T-helper 2 cell (primary cell): ENCODE measurements at places on chromosomes 3 and 15.

- no peak for DNase-seq
These were observed 108.3 kb downstream of the SLC49A4 start for GRCh38 chr3:122903171-122903570.

DNA sequence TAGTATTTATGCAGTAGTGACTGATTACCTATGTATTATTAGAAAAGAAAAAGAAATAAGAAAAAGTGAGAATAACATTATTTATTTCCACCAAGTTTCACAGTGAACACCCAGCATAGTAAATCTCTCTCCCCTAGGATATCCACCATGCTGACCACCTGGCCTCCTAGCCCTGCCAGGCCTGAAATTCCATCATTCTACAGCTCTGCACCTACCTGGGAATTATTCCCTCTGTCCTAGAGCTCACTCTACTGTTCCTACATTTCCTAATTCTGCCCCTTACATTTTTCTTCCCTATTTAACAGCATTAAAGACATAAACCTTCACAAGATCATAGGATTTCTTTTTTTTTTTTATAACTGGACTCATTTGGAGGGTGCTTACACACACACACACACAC, 525.3 kb upstream of the PPP2R3A start:
- DNase-seq = no peak

DNA sequence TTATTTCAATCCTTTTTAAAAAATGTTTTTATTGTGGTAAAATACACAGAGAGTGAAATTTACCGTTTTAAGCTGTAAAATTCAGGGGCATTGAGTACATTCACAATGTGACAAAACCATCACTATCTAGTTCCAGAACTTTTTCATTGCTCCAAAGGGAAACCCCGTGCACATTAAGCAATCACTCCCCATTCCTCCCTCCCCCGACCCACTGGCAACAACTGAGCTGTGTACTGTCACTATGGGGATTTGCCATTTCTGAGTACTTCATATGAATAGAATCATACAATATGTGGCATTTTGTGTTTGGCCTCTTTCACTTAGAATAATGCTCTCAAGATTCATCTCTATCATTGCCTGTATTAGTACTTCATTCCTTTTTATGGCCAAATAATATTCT, 45.5 kb upstream of the BOC start:
- DNase-seq = no peak

GRCh38 chr3:30188713-30189112, 417.7 kb upstream of the TGFBR2 start:
- no peak for DNase-seq

GRCh38 chr3:190528706-190529105, 14.8 kb downstream of the IL1RAP start:
- no peak for DNase-seq

- DNase-seq = no peak
These were observed 35.9 kb upstream of the KPNA4 start for GRCh38 chr3:160601288-160601687.

- no peak for DNase-seq
These were observed 11.4 kb downstream of the MAN2A2 start for GRCh38 chr15:90914305-90915080.

DNA sequence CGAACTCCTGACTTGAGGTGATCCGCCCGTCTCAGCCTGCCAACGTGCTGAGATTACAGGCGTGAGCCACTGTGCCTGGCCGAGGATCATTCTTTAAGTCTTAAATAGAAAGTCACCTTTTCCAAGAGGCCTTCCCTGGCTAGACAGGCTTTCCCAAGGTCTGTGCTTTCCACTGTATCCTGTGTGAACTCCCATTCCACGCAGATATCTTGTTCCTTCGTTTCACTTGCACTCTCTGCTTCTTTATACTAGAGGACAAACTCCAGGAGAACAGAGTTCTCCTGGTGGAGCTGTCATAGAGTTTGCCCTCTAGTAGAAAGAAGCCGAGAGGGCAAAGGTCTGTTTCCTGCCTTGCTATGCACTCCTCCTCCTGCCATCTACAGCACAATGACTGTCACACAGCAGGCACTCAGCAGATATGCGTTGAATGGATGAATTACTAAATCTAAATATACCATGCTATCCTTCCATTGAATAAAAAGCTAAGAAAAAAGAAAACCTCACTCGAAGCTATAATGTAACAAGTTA, 211.2 kb downstream of the FOXP1 start:
- DNase-seq = no peak

GRCh38 chr15:83983634-83984458, 251.7 kb upstream of the GOLGA6L4 start:
- no peak for DNase-seq

DNA sequence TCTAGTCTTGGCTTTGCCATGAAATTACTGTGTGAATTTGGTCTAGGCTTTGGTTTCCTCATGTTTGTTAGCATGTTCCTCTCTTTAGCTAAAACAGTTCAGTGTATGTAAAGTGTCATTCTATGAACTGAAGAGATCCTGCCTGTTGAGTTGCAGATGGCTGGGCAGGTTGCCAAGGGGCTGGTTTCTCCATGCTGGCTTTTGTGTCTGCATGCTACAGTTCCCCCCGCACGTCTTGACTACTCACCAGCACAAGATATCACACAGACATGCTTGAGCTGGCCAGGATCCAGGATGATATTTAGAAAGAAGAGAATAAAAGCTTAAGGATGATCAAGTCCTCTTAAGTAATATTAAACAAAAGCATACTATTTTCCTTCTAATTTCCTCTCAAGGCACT, 90.2 kb downstream of the CERS3 start:
- no peak for DNase-seq

GRCh38 chr3:169769287-169770181, at the start of gene ACTRT3:
Gene ACTRT3 (minus strand): TSS chr3:169769561. CDS start chr3:169769520, 41 bp downstream.
- DNase-seq = peak; percentile 41

DNA sequence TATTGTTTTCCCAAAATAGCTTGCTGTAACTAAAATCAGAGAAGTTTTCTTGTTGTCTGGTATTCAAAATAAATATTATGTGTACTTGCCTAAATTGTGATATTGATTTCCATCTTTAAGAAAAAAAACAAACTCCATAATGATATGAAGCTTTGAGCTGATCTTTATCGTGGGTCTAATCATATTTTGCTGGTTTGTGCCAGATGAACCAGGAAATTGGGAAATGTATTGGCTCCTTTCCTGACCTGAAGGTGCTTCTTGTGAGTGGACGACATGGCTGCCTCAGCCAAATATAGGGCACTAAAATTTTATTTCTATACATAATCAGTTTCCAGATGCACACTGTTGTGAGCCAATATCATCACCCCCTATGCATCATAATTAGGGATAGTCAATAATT, 113.3 kb downstream of the DIPK2A start:
- DNase-seq = no peak

- no peak for DNase-seq
These were observed 7.0 kb downstream of the CLDN11 start for GRCh38 chr3:170425491-170426239.

DNA sequence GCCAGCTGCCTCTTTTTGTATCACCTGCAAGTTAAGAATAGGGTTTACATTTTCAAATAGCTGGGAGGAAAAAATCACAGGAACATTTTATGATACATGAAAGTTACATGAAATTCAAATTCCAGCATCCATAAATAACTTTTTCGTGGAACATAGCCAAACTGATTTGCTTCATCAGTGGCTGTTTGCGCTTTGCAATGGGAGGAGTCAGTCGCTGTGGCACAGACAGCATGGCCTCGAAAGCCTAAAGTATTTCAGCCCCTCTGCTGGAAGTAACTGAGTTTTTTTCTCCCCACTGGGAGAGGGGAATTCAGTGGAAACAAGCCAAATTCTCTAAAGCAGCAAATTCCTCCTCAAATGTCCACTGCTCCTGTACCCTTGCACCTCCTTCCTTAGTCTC, 271.9 kb downstream of the SUCLG2 start:
- no peak for DNase-seq

- no peak for DNase-seq
These were observed 472.8 kb downstream of the SHQ1 start for GRCh38 chr3:72375237-72376076.

GRCh38 chr3:41117398-41117870, 81.9 kb upstream of the CTNNB1 start:
- peak; percentile 94 for DNase-seq

- DNase-seq = no peak
These were observed 139.2 kb downstream of the NUP210 start for GRCh38 chr3:13280811-13281506.

DNA sequence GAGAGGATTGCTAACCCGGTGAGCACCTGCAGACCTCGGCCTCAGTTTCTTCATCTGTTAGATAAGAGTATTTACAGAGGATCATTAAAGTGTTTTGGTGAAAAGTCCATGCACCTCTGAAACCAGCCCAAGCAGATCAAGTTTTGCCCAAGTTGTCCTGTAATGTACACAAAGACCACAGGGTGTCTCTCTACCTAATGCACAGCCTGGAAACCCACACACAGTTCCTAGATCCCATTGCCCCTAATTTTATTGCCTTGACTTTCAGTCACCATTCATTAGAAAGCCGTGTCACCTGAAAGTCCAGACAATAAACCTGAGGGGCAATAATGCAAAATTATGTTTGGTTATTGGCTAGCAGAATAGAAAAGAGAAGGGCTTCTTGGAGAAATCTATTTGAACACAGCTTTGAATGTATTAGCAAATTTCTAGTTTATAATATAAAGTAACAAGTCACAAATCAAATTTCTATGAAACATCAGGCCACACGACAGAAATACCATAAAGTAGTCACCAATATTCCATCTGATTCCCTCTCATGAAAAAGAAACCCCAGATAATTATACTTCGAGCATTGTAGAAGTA, 161.3 kb upstream of the SLC2A2 start:
- DNase-seq = no peak

DNA sequence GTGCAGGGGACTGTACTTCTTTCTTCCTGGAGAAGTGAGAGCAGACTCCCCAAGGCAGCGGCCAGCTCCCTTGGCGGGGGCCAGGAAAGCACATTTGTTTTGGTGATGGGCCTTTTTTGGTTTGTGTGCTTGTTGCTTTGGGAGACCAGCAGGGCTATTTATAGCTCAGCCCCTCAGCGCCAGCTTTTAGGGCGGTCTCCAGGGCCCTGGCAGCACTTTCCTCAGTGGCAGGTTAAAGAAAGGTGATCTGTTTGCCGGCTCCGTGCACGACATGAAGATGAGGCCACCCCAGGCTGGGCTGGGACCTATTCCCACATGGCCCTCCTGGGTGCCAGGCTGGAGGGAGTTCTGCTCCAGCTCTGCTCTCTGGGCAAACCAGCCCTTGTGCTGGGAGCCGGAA, 21.8 kb downstream of the SLC6A11 start:
- no peak for DNase-seq

DNA sequence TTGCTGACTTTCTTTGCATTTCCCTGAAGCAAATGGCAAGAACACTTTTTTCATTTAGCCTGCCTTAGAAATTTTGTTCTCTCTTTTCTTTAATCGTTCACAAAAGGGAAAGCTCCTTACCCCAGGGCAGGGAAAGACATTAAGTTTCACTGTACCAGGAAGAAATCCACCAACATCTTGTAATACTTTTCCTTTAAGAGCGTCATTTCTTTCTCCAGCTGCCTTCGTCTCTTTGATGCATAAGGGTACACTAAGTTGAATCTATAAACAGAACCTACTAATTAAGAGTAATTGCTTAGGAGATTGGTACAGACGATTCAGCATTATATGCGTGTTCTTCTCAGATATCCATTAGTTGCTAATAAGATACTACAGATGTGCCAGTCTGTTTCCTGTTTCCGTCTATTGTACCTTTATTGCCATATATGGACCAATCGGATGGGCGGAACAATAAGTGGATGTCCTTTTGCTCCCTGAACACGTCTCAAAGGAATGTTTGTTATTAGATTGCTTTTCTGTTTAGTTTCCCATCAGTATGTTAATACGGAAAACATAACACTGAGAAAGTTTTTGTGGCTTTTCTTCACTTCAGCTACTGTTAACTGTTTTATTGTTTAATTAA, 276.7 kb upstream of the RARB start:
- DNase-seq = no peak

- no peak for DNase-seq
These were observed 10.6 kb upstream of the TNIK start for GRCh38 chr3:171470714-171471227.

- DNase-seq = no peak
These were observed 557.5 kb downstream of the OCA2 start for GRCh38 chr15:27541581-27541980.

DNA sequence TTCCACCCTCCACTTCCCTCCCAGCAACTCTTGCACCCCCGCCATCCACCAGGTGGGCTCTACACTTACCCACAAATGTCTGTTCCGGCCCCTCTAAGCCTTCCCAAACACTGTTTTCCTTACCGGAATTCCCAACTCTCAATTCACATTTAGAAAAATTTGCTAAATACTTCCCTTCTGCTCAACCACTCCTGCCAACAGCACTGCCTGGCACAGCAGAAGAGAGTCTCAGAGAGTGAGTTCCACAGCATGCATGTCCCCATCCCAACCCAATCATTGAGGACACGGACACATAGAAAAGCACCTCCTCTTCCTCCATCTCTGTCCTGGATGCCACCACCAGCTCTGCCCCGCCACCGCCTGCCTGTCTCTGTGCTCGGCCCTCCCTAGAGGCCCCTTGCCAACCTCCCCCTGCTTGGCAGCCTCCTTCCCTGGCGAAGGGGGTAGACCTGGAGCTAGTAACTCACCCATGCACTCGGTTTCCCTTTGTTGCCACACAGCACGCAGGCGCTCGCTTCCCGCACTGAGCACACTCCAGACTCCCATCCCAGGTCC, 66.2 kb upstream of the SLC6A1 start:
- no peak for DNase-seq

- no peak for DNase-seq
These were observed 122.6 kb upstream of the CCNL1 start for GRCh38 chr3:157282261-157283191.

DNA sequence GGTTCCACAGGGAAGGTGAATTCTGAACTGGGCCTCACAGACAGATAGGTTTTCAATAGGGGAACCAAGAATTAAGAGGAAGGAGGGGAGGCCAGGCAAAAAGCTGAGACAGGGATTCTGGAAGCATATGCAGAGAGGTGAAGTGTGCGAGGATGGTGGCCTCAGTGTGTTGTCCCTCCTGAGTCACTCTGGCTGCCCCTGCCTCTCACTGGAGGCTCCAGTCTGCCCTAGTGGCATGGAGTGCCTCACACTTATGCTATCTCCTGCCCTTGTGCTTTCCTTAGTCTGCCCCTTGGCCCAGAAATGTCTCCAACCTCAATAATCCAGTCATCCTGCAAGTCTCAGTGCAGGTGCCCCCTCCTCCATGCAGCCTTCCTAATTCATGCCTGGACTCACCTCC, 32.2 kb upstream of the RBP1 start:
- DNase-seq = no peak

GRCh38 chr3:179464323-179465092, 13.2 kb upstream of the GNB4 start:
- no peak for DNase-seq

DNA sequence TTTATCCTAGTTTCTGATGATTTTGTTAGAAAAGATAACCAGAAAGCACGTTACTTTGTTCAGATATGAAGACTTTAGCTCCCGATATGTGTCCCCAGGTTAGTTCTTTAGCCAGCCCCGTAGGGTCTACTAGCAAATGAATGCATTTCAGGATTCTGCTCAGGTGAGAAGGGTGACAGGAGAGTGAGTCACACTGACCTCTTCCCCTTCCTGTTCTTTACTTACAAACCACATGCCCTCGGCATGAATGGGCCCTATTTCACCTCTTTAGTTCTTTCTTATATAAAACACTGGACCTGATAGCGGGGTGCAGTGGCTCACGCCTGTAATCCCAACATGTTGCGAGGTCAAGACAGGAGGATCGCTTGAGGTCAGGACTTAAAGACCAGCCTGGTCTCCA, 98.4 kb downstream of the SLC49A4 start:
- DNase-seq = no peak

GRCh38 chr3:158711886-158712285, 20.4 kb downstream of the RARRES1 start:
- DNase-seq = no peak

GRCh38 chr3:184465883-184466412, 86.1 kb downstream of the CHRD start:
- no peak for DNase-seq

- DNase-seq = no peak
These were observed 1.6 kb downstream of the NOX5 start for GRCh38 chr15:69016021-69016595.
